ENCODE measurements at places on chromosomes 1 and 21.
A peak's percentile ranks its signal among the peaks of the same experiment; 100 is the strongest.

DNA sequence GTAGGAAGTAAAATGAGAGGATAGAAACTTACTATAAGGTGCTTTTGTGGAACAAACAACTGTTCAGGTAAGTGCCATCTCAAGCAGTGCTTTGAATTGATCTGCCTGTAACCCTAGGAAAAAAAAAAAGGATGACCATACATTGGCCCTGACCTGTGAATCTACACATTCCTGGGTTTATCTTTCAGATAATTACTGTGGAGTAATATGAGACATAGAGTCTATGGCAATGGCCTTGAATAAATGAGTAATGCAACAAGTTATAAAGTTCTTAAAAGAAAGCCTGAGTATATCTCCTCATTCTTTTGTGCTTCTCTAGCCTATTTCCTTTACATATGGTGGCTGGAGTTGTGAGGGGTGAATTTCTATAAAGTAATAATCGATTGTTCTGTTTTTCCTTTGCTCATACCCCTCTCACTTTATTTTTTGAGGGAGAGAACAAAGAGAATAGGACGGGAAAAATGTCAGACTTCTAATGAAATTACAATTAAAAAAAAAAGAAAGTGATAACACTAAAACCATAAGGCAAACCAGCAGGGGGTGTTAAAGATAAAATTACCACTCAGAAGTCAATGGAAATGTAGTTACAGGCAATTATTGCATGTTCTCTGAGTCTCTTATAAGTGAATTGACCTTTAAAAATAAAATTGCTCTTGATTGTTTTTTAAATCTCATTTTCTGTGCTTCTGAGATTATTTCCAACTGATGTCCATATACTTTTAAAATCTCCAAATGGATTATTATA is 12.4 kb upstream of the ATP1A1 start:
- DNase-seq = no peak

- no peak for DNase-seq
Measured at GRCh38 chr1:41731516-41732030, 187.1 kb downstream of the HIVEP3 start.

- no peak for DNase-seq
Measured at GRCh38 chr1:24742090-24742938, 2.9 kb upstream of the CLIC4 start.

DNA sequence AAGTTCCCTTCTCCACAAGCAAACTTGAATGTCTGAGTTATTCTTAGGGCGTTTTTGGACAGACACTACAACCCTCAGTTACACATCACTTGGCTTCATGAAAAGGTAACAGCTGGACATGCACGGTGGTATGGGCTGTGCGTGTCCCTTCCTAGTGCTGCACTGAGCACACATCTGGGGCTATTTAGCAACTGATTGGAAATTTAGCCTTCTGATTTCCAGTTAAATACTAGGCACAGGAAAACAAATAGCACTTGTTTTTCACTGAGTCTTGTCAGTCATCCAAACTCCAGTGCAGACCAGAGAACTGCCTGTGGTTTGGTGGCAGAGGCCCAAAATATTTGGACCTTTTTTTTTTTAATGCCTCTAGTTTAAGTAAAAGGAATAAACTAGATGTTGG is 134.7 kb downstream of the TGFBR3 start:
- no peak for DNase-seq

- no peak for DNase-seq
Measured at GRCh38 chr1:33276573-33277298, 20.4 kb downstream of the ZNF362 start.

DNA sequence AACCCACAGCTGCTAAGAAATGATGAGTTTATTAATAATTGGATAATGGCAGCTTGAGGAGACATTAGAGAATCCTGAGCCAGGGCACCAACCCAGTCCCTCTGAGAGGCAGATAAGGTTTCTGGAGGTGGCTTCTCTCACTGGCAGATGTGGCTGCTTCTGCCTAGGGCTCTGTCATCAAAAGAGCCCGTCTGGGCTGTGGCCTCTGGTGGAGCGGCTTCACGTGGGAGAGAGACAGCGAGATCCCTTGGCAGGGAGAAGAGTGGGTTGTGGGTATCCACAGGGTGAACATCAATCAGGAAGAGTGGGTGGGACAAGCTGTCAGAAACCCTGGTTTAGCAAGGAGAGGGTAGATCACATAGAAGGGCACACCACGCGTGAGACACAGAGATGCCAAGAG is 30.0 kb downstream of the VWA5B1 start:
- no peak for DNase-seq

- no peak for DNase-seq
Measured at GRCh38 chr1:86517336-86517735, 29.5 kb upstream of the CLCA4 start.

GRCh38 chr1:46446646-46447498 is 42.8 kb upstream of the DMBX1 start:
- peak; percentile 39 for DNase-seq

DNA sequence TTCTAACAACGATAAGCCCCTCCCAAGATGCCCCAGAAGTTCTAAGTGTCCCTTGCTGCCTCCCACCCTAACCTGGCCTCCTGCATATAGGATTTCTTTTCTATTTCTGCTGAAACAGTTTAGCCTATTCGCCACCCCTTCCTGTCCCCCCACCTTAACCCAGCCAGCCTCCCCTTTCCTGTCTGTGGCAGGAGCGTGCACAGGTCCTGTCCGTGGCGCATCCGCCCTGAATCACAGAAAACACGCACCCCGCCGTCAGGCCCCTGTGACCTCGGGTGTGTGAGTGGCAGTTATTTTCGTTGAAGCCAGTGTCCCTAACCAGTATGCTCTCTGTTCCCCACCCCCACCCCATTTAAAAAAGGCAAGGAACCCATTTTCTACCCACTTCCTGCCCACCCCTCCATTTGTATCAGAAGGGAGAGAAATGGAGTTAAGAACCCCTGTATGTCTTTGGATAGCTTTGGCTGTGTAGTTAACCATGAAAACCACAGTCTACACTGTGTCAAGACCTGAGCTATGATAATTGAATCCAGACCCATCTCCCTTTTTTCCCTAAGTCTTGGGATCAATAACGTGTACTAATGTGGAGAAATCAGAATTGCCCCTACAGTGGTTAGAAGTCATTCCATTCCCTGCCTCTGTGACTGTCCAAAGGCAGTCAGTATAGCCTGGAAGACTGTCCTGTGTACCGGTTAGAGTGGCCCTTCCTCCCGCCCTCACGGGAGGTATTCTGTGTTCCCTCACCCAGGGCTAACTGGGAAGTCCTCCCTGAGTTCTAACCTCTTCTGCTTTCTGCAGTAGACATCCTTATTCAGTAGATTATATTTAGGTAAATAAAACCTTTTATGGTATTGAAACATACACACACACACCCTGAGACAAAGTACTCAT is 1.8 kb downstream of the PLEKHO1 start:
- DNase-seq = no peak

Measured in stimulated activated CD4-positive, alpha-beta T cell treated with anti-CD3 and anti-CD28 coated beads, Interleukin-15, amount 100 ng/mL, for 1 hour (primary cell).